ENCODE measurements at places on chromosomes 2 and 18. TPM values are rescaled to one million over a fixed set of nuclear protein-coding genes. Genes with fewer than 3 reads are reported as not detected.

Gene EEF1B2
- 284 TPM for total RNA-seq

Gene GALNT13
- total RNA-seq: not detected

Gene PHOSPHO2
- 1.3 TPM for total RNA-seq

Gene FHL2
- total RNA-seq: 66.6 TPM

Gene DSC2
- total RNA-seq: 10.4 TPM

Gene IL1RN
- not detected for total RNA-seq

Gene MPP4
- total RNA-seq: 0.73 TPM

Gene ARHGEF4
- total RNA-seq: 19.0 TPM

Gene GPR55
- not detected for total RNA-seq

- H3K36me3 ChIP-seq: no peaks in the 10 kb centered on the region
- DNase-seq: peak; percentile 56
- no peaks in the 10 kb centered on the region for H3K27me3 ChIP-seq
- no peak overlapping the region for H3K4me3 ChIP-seq
- H3K27ac ChIP-seq: no peak overlapping the region
These were observed 32.6 kb downstream of the CNGA3 start for GRCh38 chr2:98378901-98379300.

DNA sequence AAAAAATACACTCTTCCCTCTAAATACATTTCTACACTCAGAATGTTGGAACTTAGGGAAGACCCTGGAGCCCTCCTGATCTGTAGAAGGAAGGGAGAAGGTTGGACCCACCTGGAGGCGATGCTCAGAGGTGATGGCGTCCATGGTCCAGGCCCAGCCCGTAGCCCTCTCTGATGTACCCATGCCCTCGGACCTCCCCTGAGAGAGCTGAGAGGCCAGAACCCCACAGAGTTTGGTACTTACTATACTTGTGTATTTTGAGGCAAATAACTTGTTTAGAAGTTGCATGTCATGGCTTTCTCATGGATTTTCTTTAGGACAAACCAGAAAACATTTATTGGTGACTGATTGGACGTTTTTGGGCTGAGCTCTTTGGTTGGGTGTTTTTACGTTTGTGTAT, 10.5 kb downstream of the CTDP1 start:
- H3K4me3 ChIP-seq: no peak overlapping the region
- H3K27ac ChIP-seq: no peak overlapping the region
- no peaks in the 10 kb centered on the region for H3K4me1 ChIP-seq
- H3K27me3 ChIP-seq: no peaks in the 10 kb centered on the region

- no peaks in the 10 kb centered on the region for H3K36me3 ChIP-seq
- no peak overlapping the region for H3K27ac ChIP-seq
- no peaks in the 10 kb centered on the region for H3K27me3 ChIP-seq
- no peaks in the 10 kb centered on the region for H3K4me1 ChIP-seq
- no peak overlapping the region for H3K4me3 ChIP-seq
These were observed 49.1 kb downstream of the KIAA2012 start for GRCh38 chr2:202122163-202122540.

DNA sequence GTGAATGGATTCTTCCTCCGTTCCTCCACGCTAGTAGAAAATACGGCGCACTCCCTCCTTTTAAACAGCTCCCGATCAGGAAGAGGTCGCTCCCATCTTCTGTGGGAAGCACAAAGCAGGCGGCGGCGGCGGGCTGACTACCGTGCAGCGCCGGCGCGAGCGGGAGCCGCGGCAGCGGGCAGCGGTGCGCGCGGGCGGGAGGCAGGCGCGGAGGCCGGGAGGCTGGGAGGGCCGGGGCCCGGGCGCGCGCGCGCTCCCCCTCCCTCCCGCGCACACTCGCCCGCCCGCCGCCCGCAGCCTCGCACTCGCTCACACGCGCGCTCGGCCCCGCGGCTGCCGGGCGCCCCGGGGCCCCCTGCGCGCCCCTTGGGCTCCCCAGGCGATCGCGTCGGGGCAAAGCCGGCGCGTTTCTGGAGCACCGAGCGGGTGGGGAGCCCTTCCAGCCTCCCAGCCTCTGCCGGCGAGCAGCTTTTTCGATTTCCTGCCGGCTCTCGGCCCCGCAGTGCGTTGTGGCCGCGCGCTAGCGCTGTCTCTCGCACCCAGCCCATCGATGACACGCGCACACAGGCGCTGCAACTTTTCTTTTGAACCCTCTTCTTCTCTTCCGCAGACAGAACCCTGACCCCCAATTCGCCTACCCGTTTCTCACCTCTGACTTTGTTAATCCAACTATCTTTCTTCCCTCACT, at the start of gene SLC8A1:
Gene SLC8A1 (minus strand): TSS at position 173 of the 688 bp plus-strand sequence.
- H3K27me3 ChIP-seq: no peaks in the 10 kb centered on the region
- peak; percentile 75 for DNase-seq
- H3K4me3 ChIP-seq: peak within 1 kb of the TSS; percentile 50
- peaks cover 29% of the 10 kb centered on the region for H3K4me1 ChIP-seq
- peak within 1 kb of the TSS; percentile 62 for H3K27ac ChIP-seq
- no peaks in the 10 kb centered on the region for H3K36me3 ChIP-seq

- no peaks in the 10 kb centered on the region for H3K27me3 ChIP-seq
- peaks cover 13% of the 10 kb centered on the region for H3K4me1 ChIP-seq
- DNase-seq: peak; percentile 95
- H3K36me3 ChIP-seq: peaks cover 8% of the 10 kb centered on the region
These were observed 42.8 kb downstream of the PLEKHA3 start for GRCh38 chr2:178522950-178523595.

DNA sequence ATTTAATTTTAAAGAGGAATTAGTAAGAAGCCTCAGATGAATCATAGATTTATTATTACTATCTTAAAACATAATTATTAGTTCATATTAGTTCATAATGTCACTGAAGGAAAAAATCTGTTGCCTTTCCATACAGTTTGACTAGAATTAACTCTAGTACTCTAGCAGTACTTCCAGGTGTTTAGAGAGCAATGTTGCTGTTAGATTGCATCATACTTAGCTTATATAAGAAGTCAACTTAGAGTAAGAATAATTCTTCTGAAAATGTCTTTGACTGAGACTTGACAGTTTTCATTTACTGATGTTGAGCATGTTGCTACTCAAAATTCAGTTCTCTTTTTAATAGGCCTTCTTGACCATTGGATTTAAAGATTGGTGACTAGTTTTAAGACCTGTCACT, 4.7 kb downstream of the RAB3GAP1 start:
- H3K27me3 ChIP-seq: no peaks in the 10 kb centered on the region
- no peak for DNase-seq
- peaks cover 62% of the 10 kb centered on the region for H3K4me1 ChIP-seq
- H3K4me3 ChIP-seq: no peak overlapping the region
- H3K27ac ChIP-seq: no peak overlapping the region

- H3K4me1 ChIP-seq: no peaks in the 10 kb centered on the region
- H3K36me3 ChIP-seq: no peaks in the 10 kb centered on the region
- H3K27me3 ChIP-seq: no peaks in the 10 kb centered on the region
- H3K27ac ChIP-seq: no peak overlapping the region
These were observed 669.4 kb downstream of the IRS1 start for GRCh38 chr2:226130192-226130591.

DNA sequence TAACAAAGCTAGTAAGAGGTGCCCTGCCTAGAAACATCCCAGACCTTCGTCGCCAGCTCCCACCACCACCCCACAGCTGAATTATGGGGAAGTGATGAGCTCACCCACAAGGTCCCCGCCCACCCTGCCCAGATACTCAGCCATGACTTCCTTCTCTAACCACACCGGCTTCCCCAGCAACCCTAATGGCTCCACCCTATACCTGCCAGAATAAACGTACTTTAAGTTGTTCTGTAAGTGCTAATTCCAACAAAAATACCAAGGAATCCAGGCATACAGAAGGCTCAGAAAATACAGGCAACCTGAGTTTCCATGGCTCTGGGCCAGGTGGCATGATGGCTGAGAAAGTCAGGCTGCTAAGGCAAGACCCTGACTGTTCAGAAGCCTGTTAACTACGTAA, 39.1 kb downstream of the TMEM163 start:
- peak; percentile 59 for DNase-seq
- no peaks in the 10 kb centered on the region for H3K36me3 ChIP-seq
- H3K4me3 ChIP-seq: no peak overlapping the region
- no peaks in the 10 kb centered on the region for H3K27me3 ChIP-seq

DNA sequence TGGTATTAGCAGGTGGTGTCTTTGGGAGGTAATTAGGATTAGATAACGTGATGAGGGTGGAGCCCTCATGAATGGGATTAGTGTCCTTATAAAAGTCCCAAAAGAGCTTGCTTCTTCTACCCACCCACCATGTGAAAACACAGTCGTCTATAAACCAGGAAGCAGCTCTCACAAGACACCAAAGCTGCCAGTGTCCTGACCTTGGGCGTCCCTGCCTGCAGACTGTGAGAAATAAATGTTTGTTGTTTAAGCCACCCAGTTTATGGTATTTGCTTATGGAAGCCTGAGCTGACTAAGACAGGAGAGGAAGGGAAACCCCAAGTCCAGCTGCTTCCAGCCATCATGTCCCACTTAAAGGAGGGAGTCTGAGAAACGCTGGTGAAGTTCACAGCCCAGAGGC, 13.6 kb downstream of the ADI1 start:
- H3K4me3 ChIP-seq: no peak overlapping the region
- H3K4me1 ChIP-seq: no peaks in the 10 kb centered on the region
- H3K36me3 ChIP-seq: peaks cover 64% of the 10 kb centered on the region

GRCh38 chr18:63229971-63230370, 89.6 kb downstream of the BCL2 start:
- H3K4me3 ChIP-seq: no peak overlapping the region
- H3K36me3 ChIP-seq: no peaks in the 10 kb centered on the region
- DNase-seq: no peak
- H3K4me1 ChIP-seq: peaks cover 3% of the 10 kb centered on the region
- no peaks in the 10 kb centered on the region for H3K27me3 ChIP-seq

GRCh38 chr2:204452464-204453023, 92.7 kb upstream of the PARD3B start:
- no peaks in the 10 kb centered on the region for H3K36me3 ChIP-seq
- H3K27me3 ChIP-seq: no peaks in the 10 kb centered on the region
- DNase-seq: no peak
- H3K4me1 ChIP-seq: no peaks in the 10 kb centered on the region
- no peak overlapping the region for H3K4me3 ChIP-seq

- no peak for DNase-seq
- H3K4me1 ChIP-seq: peaks cover 34% of the 10 kb centered on the region
These were observed 9.0 kb downstream of the STEAP3 start for GRCh38 chr2:119232666-119232993.

- no peak overlapping the region for H3K4me3 ChIP-seq
- peak overlapping the region; percentile 84 for H3K27ac ChIP-seq
- peak; percentile 47 for DNase-seq
These were observed 39.3 kb downstream of the TSHZ1 start for GRCh38 chr18:75249672-75250470.

DNA sequence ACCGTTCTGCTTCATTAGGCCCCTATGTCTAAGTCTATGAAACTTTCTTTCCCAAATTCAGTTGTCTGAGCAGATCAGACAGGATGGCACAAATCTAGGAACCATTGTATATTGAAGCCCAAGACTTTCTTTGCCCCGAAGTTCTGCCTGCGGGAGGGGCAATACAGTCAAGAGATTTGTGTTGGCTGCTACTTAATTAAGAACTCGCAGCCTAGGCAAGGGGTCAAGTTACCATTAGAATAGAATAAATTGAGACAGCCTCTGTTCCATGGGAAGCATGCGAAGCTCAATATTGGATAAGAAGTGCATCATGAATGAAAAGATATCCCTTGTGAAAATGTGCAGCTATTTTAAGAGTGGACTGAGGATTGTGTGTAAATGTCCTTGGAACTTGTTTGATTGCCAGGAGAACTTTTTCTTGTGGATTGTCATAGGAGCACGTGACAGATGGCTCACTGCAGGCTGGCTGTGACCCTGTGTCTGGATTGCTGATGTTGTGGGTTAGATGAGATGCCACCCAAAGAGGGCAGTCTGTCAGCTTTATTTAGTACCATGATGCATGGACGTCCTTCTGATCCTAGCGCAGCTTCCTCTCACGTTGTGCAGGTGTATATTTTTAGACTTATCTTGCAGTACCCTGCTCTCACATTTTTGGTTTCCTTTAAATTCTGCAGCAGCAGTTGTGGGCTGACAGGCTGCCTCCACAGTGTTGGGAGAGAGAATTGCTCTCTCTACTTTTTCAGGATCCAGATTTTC, 30.9 kb downstream of the HAUS1 start:
- no peak for DNase-seq
- peaks cover 21% of the 10 kb centered on the region for H3K36me3 ChIP-seq
- H3K27ac ChIP-seq: no peak overlapping the region
- H3K4me3 ChIP-seq: no peak overlapping the region
- no peaks in the 10 kb centered on the region for H3K4me1 ChIP-seq
- no peaks in the 10 kb centered on the region for H3K27me3 ChIP-seq

DNA sequence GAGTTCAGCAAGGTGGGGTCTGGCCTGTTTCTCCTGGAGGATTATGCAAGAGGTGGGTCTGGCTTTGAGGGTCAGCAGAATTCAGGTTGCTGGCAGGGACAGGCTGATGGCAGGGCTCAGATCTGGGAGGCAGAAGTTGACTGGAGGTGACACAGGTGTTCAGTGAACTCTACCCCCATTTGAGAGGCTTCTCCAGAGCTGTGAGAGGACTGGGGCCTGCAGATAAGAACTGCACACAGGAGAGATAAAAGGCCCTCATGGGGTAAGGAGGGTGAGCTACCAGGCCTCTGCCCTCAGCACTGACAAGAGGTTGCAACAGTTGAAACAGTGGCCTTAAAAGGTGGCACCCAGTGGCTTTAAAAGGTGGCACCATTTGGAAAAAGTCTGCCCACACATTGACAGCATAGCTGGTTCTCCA, 13.1 kb downstream of the MOCOS start:
- no peak for DNase-seq
- H3K27ac ChIP-seq: no peak overlapping the region
- H3K4me3 ChIP-seq: no peak overlapping the region
- H3K4me1 ChIP-seq: no peaks in the 10 kb centered on the region
- H3K36me3 ChIP-seq: no peaks in the 10 kb centered on the region

DNA sequence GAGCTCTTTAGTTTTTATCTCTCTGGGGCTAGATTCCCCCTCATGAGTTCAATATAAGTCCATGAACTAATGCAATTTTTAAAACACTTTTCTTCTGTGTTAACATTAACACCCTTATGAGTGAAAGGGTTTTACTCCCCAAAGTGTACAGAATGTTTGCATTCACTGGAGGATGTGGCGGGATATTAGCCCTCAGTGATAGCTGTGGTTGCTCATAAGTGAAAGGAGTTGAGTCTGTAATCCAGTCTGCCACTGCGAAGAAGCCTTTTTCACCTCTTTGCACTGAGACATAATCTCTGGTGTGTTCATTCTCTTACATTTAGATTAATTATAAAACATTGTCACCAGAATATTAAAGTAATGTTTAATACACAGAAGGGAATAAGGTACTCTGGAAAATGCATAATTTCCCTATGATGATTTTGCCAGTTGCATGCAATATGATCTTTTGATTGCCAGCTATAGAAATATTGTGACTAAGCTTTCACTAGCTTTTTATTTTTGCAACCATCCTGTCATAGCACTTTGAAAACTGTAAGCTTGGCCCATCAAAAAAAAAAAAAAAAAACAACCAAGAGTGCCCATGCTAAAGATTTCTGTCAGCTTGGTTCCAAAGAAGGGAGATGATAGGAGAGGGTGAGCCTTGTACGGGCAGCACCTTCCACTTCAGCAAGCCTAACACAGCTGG, 113.2 kb downstream of the BCL11A start:
- H3K4me1 ChIP-seq: no peaks in the 10 kb centered on the region
- no peak overlapping the region for H3K27ac ChIP-seq
- H3K36me3 ChIP-seq: no peaks in the 10 kb centered on the region
- no peak for DNase-seq
- H3K27me3 ChIP-seq: no peaks in the 10 kb centered on the region

Measured in stomach (tissue), 19 donors.